Activated naive CD4-positive, alpha-beta T cell treated with anti-CD3 and anti-CD28 coated beads, Interleukin-2, amount 10 ng/mL, durations not matched to agents 7 days and 5 days (primary cell): ENCODE measurements at places on chromosomes 6 and 20.

GRCh38 chr6:11043961-11044711 lies at the start of gene ELOVL2:
Gene ELOVL2, minus strand, starts transcription at chr6:11044305. Its CDS starts 75 bp downstream, at chr6:11044230.
- peak; percentile 41 for DNase-seq

DNA sequence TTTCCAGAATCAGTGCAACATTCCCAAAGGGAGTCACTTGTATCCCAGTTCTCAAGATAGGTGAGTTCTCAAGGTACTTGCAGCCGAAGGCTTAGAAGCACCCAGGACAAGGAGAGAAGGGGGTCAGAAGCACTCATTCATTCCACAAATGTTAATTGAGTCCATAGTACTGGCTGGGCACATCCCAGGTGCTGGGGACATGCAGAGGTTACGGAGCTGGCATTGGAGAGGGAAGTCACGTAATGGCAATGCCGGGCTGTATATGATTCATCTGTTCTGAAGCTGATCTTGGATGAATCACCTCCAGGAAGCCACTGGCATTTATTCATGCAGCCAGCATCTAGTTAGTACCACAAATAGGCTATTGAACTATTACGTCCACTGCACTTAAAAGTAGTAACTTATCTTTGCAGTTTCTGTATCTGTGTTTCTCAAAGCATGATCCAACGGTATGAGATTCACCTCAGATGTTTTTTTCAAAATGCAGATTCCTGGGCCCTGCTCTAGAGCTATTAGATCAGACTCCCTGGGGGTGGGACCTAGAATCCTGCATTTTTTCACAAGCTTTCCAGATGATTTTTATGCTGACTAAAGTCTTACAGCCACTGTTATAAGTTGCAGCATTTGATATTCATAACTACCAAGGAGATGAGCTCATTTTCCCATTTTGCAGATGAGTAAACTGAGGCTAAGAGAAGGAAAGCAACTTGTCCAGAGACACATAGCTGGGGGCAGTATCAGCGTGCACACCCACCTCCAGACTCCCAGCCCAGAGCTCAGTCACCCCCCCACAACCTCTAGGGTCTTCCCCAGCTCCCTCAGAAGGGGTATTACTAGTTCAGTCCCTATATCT lies 44.1 kb upstream of the ID1 start:
- DNase-seq = no peak

DNA sequence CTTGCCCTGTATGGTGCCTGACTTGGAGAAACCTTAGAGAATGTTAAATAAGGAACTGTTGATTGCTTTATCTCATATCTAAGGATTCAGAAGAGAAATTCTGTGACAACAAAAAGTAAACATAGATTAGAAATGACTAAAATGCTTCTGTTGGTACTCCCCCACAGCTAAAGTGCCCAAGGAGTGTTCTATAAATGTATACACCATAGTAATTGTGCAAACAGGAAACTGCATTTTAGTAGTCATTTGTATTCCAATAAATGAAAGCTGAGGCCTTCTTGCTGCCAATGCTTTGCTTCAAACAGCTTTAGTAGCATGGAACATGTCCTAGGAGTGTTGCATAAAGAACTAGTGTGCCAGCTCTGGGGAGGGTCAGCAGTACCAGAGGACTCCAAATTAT lies 343.7 kb upstream of the IRAK1BP1 start:
- DNase-seq = no peak

- DNase-seq = no peak
Observed at GRCh38 chr6:64170316-64170715, 534.7 kb downstream of the PHF3 start.

DNA sequence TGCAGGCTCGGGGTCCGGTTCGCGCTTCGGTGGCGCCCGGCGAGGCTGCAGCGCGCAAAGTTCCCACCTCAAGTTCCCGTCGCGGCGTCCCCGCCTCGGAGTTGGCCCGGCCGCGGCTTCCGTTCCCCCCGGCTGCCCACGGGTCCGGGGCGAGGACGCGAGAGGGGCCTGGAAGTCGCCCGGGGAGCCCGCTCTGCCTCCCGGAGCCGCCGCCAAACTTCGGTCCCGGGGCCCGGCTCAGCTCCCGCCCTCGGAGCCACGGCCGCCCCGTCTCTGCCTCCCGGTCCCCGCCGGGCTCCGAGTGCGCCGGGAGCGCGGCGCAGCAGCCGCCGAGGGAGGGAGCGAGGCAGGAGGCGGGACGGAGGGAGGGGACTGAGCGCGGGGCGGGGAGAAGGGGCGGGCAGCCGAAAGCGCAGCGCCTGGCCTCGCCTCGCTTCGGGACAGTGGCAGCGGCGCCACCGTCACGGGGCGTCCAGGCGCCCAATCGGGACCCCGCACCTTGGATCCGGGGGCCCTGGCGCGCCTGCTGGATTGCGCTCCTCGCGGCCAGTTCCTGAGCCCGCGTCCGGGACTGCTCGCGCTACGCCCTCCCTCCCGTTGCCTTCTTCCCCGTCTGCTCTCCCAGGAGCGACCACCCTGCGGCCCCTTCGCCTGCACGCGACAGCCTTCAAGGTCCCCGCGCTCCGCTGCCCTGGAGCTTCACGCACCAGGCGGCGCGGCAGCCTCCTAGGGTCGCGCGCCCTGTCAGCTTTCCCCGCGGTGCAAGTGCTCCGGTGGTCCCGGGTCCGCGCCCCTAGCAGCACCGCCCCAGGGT lies at the start of gene KCNG1:
Gene KCNG1 (minus strand): TSS at position 305 of the 814 bp plus-strand sequence. CDS start 12,769 bp downstream, outside the sequence.
- peak; percentile 76 for DNase-seq

- DNase-seq = no peak
Observed at GRCh38 chr20:19943061-19943521, 74.1 kb upstream of the NAA20 start.

DNA sequence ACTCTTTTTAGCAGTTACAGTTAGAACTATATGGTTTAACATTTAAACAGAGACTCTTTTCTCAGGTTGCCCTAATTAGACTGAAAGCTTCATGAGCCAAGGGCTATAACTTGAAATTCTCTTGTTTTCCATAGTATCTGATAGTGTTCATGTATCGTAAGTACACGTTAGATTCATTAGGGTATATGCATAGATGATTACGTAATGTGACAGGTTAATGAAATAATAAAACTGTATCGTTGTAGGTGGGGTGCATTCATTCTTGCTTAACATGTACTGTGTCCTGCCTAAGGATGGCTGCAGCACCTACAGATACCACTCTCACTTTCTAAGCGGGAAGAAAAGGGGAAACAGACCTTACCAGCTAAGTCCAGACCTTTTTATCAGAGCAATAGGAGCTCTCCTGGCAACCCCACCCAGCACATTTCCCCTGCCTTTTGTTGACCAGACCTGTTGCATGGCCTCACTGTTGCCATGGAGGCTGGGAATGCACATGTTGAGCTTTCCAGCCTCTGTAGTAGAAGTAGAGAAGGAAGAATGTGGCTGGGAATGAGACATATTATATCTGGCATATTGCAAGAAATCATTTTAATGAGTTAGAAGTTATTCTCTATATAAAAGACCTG lies 83.0 kb downstream of the MAP3K4 start:
- no peak for DNase-seq
